ENCODE measurements at places on chromosomes 2 and 18.

- no peak for DNase-seq
Measured at GRCh38 chr18:48595703-48596218, 56.9 kb downstream of the CTIF start.

DNA sequence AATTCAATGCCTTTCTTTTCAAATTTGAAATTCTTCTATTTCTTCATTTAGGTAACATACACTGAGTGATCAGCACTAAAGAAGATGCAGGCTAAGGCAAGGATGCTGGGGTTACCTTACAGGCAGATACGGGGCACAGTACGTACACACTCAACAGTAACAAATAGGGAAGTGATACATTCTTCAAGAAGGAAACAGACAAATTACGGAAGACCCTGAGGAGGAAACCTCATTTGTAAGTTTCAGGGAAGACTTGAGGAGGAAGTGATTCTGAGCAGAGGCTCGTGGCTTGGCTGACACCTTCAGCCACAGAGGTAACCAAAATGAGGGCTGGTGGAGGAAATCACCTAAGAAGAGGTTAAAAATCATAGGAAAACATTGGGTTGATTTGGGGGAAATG is 1108.3 kb upstream of the KLHL29 start:
- no peak for DNase-seq

DNA sequence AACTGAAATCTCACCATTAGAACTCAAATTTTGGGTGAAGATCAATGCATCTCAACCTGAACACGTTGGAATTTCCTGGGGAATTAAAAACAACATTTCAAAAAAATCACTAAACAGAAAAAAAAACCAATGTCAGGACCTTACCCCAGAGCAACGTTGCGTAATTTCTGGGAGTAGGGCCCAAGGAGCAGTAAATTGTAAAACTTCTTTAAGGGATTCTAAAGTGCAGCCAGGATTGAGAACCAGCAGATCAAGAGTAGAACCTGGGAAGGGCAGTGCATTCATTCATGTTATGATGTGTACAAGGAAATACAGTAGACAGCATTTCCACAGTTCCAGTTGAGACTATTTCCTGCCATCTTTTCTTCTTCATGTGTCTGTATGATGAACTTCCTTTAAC is 56.9 kb downstream of the RHBDD1 start:
- DNase-seq = no peak

DNA sequence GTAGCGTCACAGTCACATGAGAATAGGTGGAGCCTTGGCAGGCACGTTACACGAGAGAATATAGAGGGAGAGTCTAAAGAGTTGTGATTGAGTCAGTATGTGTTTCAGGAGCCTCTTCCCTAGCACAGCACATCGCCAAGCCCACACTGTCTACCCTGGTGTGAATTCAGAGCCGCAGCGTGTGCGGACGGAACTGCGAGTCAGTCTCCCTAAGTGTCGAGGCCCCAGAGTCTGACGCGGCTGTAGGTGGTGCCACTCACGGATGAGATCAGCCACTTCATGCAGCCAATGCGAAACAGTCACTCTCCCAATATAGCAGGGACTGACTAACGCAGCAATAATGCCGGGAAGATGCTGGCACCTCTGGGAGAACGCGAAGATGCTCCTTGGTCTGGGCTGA is 587.3 kb upstream of the ID2 start:
- DNase-seq = no peak

- DNase-seq = no peak
Measured at GRCh38 chr2:109139865-109140396, 10.9 kb downstream of the SH3RF3 start.

DNA sequence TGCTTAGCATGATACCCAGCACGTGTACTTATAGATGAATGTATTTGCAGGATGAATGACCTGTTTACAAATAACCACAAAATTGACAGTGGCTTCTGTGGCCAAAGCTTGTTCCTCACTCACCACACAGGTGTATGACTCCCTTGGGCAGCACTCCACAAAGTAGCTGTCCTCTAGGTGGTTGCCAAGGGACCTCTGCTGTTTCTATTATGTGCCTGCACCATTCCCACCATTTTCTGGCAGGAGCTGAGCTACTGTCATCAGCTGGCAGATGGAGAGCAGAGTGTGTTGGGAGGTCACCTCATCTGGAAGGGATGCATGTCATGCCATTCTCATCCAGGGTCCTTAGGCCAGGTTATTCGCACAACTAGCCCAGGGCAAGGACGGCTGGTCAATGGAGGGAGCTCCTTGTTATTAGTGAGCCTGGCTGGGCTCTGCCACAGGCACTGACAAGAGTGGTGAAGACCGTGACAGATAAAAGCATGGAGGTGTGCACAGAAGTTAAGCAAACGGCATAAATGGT is 37.1 kb upstream of the TRIB2 start:
- no peak for DNase-seq

DNA sequence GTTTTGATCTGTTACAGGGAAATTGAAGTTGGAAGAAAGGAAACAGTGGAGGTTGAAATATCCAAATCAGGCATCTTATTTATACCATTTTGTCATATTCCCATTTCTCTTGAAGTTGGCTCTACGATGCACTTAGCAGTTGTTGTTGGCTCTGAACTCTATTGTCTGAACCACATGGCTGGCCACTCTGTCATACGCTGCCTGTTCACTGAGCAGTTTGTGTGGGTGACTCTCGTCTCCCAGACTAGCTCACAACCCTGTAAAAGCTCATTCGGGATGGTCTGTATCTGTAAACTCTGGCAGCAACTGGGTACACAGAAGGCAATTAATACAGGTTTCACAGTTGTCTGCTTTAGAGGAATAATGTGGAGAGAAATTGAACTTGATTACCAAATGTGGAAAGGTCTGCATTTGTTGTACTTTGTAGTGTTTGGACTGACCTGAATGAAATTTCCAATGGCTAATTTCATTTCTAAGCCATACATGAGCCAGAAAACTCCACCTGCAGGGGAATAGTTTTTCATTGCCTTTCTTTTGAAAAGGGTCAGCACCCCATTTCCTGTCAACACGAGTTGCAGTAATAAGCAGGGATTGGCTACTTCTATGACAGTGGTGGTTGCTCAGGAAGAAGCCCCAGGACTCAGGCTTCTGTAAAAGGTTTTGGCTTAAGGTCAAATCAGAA is 378.2 kb downstream of the OSR1 start:
- DNase-seq = no peak

DNA sequence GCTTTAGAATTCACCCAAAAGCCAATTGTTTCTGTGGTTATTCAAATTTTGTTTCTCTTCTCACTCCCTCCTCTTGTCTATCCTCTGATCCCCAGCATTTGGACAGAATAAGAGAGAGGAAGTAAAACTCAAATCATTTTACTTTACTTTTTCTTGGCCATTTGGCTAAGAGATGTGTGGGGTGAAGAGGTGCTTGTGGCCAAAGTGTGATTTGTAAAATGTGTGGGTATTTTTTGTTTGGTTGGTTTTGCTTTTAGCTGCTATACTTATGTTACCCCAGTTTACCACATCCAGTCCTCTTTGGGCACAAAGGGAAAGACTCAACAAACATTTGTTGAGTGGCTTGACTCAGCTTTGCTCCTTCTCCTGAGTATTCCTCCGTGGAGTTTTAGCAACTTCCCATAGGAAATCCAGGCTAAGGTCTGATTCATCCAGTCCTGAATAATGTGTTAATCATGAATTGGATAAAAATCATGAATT is 109.1 kb upstream of the CYP1B1 start:
- DNase-seq = no peak

DNA sequence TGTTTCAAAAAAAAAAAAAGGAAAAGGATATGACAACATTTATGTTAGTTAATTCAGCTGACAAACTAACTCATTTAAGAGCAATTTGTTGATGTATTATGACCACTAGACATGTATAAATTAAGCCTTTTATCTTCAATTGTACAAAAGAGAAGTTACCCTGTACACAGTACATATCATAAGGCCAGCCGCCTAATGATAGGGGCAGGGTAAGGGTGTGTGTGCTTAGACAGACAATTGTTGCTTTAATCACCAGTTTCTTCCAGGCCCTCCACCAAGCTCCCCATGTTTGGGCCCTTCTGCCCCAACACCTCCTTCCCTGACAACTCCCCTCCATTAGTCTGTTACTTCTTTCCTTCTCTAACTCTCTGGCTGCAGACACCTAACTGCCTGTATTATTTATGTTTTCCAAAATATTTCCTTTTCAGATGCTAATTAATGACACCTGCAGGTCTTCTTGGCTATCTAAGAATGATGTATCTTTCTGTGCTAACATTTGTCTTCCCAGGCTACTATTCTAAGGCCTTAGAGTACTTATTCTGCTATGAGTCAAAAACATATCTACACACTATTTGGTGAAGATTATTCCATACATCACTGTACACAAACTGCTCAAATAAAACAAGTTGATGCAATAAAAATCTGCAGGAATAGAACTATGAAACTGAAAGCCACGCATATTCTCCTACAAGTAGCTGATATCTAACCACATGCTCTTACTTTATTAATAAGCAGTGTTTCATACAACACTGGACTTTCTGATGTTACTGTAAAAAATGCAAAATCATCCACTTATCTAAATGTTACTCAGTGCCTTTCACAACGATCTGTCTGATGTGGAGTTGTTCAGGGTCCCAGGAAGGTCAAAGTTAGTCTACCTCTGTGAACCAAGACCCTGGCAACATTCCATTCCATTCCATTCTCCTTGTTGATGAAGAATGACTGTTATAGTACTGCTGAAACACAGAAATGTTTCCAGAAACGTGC is 26.4 kb downstream of the TMEM131 start:
- DNase-seq = no peak

GRCh38 chr2:225236769-225237323 is 162.7 kb upstream of the NYAP2 start:
- DNase-seq = no peak

- no peak for DNase-seq
Measured at GRCh38 chr18:48721312-48721711, 182.5 kb downstream of the CTIF start.

DNA sequence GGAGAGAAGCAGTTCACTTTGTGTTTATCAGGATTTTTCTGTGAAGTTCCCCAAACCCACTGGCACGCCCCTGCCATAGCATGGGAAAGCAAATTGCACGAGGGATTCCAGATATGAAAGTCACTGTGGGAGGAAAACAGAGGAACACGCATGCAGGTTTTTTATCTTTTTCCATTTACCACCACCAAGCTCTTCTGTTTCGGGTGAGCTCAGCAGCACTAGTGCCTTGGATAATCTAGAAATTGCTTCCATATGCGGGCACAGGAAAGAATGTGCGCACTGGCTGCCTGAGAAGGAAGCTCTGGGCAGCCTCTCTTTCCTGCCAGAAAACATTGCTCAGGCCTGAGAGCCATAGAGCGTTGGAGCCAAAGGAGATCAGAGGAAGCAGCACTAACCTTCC is 65.9 kb upstream of the WIPF1 start:
- DNase-seq = no peak

DNA sequence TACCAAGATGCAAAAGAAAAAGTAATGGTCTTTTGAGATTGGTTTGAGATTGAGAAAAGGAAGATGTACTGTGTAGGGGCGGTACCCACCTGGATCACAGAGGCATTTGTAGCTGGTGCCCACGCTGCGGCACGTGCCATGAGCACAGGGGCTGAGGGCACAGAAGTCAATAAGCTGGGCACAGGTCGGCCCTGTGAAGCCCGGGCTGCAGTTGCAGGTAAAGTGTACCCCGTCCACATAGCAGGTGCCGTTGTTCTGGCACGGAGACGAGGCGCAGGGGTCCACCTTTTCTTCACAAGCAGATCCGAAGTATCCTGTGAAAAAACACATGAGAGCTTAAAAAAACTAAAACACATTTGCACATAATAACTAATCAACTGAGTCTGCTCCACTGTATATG is 176.1 kb upstream of the PID1 start:
- no peak for DNase-seq

DNA sequence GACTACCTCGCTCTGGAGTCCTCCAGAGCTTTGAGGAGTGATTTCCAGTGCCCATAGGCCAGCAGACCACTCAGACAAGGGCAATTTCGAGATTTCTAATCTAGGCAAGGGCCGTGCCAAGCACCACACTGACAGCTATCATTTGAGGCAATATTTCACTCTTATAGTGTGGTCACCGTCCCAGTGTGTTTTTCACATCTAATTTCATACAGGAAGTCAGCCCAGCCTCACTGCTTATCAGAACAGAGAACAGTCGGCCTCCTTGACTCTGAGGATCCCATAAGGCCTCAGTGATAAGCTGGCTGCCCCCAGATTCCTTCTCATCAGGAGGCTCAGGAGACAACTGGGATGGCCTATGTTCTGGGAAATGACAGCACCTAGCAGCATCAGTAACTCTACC is 581 bp downstream of the CAPN14 start:
- DNase-seq = no peak

DNA sequence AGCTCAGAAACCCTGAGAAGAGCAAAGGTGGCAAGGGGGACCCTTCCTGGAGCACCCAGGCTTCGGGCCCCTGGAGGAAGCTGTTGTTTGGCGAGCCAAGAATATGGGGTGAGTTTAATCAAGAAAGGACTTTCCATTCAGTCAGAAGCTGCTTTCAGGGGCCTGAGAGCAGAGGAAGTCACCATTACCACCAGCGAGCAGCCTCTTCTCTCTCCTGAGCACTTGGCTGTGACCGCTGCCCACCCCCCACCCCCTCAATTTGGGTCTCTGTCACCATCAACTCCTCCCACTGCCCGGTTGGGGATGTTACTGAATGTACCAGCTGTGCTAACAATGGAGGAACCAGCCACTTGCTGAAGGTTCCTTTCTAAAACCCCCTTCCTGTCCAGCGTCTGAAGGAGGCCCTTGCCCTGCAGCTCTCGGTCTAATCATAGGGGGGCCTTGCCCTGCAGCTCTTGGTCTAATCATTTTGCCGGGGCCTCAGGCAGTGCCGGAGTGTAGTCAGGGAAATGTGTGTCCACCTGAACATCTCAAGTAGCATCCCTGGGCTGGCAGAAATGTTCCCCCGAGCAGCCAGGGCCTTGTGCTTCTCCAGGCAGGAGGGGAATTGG is 943 bp downstream of the INPP5D start:
- no peak for DNase-seq

GRCh38 chr2:222656526-222657446 is 894 bp upstream of the FARSB start:
- DNase-seq = no peak

- DNase-seq = no peak
Measured at GRCh38 chr2:150710041-150710440, 222.6 kb upstream of the RND3 start.

- no peak for DNase-seq
Measured at GRCh38 chr2:224838335-224838734, 122.2 kb upstream of the CCDC195 start.

DNA sequence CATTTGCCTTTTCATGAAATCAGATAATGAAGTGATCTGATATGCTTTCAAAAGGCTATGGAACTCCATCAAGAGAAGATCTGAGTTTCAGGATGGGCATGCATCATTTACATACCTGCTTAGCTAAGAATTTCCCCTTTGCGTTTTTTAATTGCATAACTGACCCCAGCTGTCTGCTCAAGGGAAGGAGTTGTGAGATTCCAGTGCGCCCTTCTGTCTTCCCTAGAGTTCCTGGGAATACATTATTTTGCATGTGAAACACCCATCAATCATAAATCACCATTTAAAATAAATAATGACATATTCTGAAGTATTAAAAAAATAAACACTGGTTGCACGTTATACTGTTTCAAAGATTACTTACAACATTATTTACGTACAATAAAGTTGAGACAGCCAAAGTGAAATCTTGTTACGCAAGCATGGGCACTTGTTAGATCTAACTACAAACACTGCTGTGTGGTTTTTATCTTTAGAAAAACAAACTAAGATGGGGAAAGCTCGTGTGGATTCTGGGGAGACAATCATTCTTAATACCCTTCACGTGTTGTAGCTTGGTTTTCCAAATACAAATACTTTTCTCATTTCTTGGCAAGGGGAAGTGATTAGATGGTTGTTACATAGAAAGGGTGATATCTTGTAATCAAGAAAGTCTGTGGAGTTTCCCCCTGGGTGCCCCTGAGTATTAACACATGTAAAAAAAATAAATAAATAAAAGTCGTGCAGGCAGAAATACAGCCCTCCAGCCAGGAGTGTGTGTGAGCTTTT is 125.7 kb upstream of the LMAN1 start:
- DNase-seq = no peak
